ENCODE measurements at places on chromosomes 7 and 10.
A peak's percentile ranks its signal among the peaks of the same experiment; 100 is the strongest.

DNA sequence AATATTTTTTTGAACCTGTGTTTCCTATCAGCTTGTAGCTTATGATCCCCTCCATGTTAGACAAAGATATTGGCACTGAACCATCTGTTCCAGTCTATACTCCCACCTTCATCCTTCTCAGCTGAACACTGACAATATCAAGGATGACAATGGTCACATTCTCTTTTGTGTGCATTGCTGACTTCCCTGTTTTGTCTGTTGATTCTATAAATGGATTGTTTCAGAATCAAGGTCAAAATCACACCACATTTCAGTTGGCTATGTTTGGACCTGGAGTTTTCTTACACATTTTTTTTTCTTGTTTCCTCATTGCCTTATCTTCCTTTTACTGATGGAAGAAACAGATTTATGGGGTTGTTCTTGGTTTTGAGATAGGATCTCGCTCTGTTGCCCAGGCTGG lies 11.3 kb upstream of the SMURF1 start:
- no peak overlapping the region for H3K27ac ChIP-seq
- H3K36me3 ChIP-seq, result no peaks in the 10 kb centered on the region
- DNase-seq, result no peak
- H3K4me3 ChIP-seq, result no peak overlapping the region
- H3K4me1 ChIP-seq, result no peaks in the 10 kb centered on the region

GRCh38 chr10:127374074-127374680 lies 174.9 kb upstream of the NPS start:
- no peak overlapping the region for H3K27ac ChIP-seq
- H3K36me3 ChIP-seq, result no peaks in the 10 kb centered on the region
- no peaks in the 10 kb centered on the region for H3K27me3 ChIP-seq
- H3K4me1 ChIP-seq, result no peaks in the 10 kb centered on the region
- no peak overlapping the region for H3K4me3 ChIP-seq

DNA sequence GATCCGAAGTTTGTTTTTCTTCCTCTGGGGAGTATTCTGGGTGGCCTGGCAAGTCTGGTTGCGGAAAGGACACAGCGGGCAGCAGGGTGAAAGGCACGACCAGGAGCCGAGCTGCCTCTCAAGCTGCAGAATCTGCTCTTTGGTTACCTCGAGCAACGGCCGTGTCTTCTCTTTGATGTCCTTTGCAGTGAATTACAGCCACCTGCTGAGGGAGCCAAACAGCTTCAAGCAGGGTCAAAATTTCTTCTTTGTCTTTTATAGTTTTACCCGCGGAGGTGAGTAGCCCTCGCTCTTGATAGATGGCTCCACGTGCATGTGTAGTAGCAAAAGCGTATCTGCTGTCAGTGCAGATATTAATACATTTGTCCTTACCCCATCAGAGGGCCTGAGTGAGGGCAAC lies 177.3 kb upstream of the MBL2 start:
- DNase-seq, result peak; percentile 47
- no peaks in the 10 kb centered on the region for H3K4me1 ChIP-seq
- no peak overlapping the region for H3K4me3 ChIP-seq
- no peak overlapping the region for H3K27ac ChIP-seq
- no peaks in the 10 kb centered on the region for H3K36me3 ChIP-seq

DNA sequence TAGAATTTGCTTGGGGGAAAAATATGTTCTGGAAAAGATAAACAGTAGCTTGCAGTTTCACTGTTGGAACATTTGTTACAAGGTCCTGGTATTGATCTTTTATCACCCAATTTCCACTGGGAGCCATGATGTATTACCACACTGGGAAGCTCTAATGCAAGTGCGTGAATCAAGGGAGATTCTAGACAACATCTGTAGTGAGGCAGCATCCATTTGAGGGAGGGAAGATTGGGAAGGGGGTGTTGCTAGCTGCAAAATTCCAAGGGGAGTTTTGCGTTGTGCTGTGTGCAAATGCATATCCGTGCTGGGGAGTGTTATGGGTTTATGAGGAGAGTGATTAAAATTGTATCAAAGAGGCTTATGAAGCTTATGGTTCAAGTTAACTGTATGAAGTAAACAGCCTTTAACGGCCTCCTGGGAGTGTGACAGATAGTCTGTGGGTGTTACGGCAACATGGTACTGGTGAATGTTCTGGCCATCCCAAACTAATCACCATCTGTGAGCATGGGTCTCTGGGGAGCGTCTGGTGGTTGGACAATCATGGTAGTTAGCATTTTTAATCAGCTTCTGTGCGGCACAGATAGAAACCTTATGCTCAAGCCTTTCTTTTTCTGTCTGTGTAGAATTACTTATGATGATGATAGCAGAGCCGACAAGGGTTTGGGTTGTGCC lies 601.9 kb upstream of the GALNT17 start:
- H3K27ac ChIP-seq, result no peak overlapping the region
- no peak overlapping the region for H3K4me3 ChIP-seq
- peaks cover 10% of the 10 kb centered on the region for H3K36me3 ChIP-seq
- H3K4me1 ChIP-seq, result no peaks in the 10 kb centered on the region
- H3K27me3 ChIP-seq, result no peaks in the 10 kb centered on the region

DNA sequence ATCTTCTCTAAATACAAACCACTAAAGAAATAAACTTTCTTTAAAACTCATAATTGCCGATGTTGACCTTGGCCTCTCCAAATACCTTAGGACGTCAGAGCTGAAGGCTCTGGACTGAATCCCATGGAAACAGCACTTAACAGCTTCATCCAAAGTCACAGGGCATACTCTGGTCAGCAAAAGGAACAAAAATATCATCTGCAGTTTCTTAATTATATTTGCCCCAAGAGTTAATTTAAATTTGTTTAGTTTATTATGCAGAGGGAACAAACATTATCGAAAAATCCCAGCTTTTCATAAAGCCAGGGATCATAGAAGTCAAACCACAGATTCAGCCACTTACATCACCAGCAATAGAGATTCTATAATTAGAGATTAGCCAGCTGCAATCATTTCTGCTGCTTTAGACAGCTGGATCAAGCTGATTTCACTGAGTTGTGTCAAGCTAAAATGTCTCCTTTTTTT lies 20.5 kb upstream of the FAM13C start:
- H3K27ac ChIP-seq, result no peak overlapping the region
- H3K27me3 ChIP-seq, result no peaks in the 10 kb centered on the region
- H3K4me1 ChIP-seq, result no peaks in the 10 kb centered on the region

GRCh38 chr7:139061416-139061815 lies 25.6 kb upstream of the ZC3HAV1L start:
- H3K27ac ChIP-seq, result no peak overlapping the region
- H3K27me3 ChIP-seq, result no peaks in the 10 kb centered on the region
- H3K36me3 ChIP-seq, result peaks cover 97% of the 10 kb centered on the region
- H3K4me1 ChIP-seq, result no peaks in the 10 kb centered on the region
- DNase-seq, result no peak
- no peak overlapping the region for H3K4me3 ChIP-seq

GRCh38 chr7:133479456-133480065 lies 226.7 kb downstream of the EXOC4 start:
- H3K4me3 ChIP-seq, result no peak overlapping the region
- DNase-seq, result no peak
- H3K27ac ChIP-seq, result no peak overlapping the region

GRCh38 chr7:136964347-136964746 lies 95.9 kb downstream of the CHRM2 start:
- H3K36me3 ChIP-seq, result no peaks in the 10 kb centered on the region
- DNase-seq, result no peak
- H3K4me1 ChIP-seq, result no peaks in the 10 kb centered on the region
- H3K4me3 ChIP-seq, result no peak overlapping the region
- no peak overlapping the region for H3K27ac ChIP-seq

GRCh38 chr7:72453471-72453870 lies 41.3 kb upstream of the CALN1 start:
- H3K36me3 ChIP-seq, result no peaks in the 10 kb centered on the region
- no peak for DNase-seq
- H3K4me1 ChIP-seq, result no peaks in the 10 kb centered on the region
- H3K27me3 ChIP-seq, result no peaks in the 10 kb centered on the region
- H3K27ac ChIP-seq, result no peak overlapping the region

DNA sequence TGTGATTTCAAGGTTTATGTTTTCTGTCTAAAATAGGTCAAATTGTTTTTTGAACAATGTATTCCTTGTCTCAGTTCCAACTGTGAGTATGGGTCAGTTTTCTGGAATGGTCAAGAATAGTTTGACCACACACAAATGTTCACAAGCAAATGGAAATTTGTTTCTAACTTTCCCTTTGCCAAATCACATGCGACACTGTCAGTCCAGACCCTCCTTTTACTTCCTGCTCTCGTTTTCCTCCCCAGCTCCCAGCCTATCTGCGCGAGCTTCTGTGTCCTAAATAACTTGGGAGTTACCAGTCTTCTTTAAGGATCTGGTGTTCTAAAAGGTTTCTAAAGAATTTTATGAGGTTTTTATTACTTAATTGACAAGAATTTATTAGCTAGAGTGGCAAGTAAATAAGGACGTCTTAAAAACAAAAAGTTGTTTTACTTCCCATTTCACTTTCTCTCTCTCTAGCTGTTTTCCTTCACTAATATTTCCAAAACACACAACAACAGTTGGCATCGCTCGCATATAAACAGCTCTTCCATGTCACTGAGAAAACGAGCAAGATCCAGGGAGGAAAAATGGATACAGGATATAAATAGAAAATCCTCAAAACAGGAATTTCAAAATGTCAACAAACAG lies 266.1 kb upstream of the KLF6 start:
- H3K4me1 ChIP-seq, result peaks cover 5% of the 10 kb centered on the region
- H3K36me3 ChIP-seq, result no peaks in the 10 kb centered on the region
- no peak for DNase-seq
- no peaks in the 10 kb centered on the region for H3K27me3 ChIP-seq

- DNase-seq, result no peak
- H3K36me3 ChIP-seq, result no peaks in the 10 kb centered on the region
- H3K27ac ChIP-seq, result no peak overlapping the region
- no peaks in the 10 kb centered on the region for H3K27me3 ChIP-seq
- H3K4me3 ChIP-seq, result no peak overlapping the region
Observed at GRCh38 chr10:54137396-54137795, 663.6 kb downstream of the PCDH15 start.

GRCh38 chr7:20440472-20441105 lies 109.9 kb downstream of the ITGB8 start:
- no peak for DNase-seq
- no peak overlapping the region for H3K27ac ChIP-seq
- H3K36me3 ChIP-seq, result no peaks in the 10 kb centered on the region
- no peaks in the 10 kb centered on the region for H3K27me3 ChIP-seq
- H3K4me3 ChIP-seq, result no peak overlapping the region

DNA sequence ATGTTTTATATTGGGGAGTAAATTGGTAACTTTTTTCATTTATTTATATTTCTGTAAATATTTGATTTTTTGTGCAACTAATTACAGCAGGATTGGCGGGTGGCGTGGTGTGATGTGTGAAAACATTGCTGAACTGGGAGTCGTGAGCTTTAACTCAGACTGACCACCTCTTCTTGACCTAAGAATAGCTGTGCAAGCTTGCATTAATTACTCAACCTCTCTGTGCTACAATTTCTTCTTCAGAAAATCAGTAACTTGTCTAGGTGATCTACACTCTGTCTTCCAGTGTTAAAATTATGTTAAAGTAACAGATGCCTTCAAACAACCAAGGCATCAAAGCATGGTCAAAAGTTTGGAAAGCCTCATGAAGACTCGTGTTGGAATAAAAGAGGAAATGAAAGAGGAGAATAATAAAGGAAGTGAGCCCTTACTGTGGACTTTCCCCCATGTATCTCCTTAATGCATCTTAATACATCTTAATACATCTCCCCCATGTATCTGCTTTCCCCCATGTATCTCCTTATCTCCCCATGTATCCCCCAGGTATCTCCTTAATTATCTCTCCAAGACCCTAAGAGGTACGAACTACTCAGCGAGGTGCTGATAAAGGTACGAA lies 71.2 kb downstream of the SVIL start:
- DNase-seq, result no peak
- no peak overlapping the region for H3K4me3 ChIP-seq
- peaks cover 5% of the 10 kb centered on the region for H3K4me1 ChIP-seq
- peaks cover 13% of the 10 kb centered on the region for H3K36me3 ChIP-seq

GRCh38 chr7:51446356-51446755 lies 129.7 kb upstream of the COBL start:
- no peak for DNase-seq
- no peaks in the 10 kb centered on the region for H3K36me3 ChIP-seq
- no peaks in the 10 kb centered on the region for H3K4me1 ChIP-seq
- H3K27ac ChIP-seq, result no peak overlapping the region
- no peak overlapping the region for H3K4me3 ChIP-seq

DNA sequence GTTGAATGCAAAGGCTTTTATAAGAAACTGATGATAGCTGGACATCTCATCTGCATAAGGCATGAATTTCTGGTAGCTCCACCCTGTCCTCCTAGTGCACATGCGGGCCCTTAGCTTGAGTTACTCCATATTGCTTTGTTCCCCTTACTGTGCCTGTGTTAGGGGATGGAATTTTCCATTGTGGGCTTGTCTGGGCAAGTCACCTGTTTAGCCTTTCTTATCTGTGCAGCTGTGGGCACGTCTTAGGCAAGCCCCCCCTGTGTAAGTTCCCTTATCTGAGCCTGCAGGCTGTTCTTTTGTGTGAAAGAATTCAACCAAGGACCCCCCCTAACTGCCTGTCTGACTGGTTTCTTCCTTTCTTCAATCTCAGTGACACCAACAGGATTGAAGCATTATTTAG lies 14.5 kb upstream of the CROT start:
- no peak for DNase-seq
- no peak overlapping the region for H3K4me3 ChIP-seq
- H3K36me3 ChIP-seq, result peaks cover 52% of the 10 kb centered on the region
- H3K27ac ChIP-seq, result no peak overlapping the region
- no peaks in the 10 kb centered on the region for H3K4me1 ChIP-seq

- DNase-seq, result peak; percentile 87
- H3K27me3 ChIP-seq, result peaks cover 23% of the 10 kb centered on the region
- peak overlapping the region; percentile 88 for H3K4me3 ChIP-seq
- H3K36me3 ChIP-seq, result no peaks in the 10 kb centered on the region
- peak overlapping the region; percentile 90 for H3K27ac ChIP-seq
- peaks cover 6% of the 10 kb centered on the region for H3K4me1 ChIP-seq
Observed at GRCh38 chr10:112951359-112952281, 1.6 kb downstream of the TCF7L2 start.

DNA sequence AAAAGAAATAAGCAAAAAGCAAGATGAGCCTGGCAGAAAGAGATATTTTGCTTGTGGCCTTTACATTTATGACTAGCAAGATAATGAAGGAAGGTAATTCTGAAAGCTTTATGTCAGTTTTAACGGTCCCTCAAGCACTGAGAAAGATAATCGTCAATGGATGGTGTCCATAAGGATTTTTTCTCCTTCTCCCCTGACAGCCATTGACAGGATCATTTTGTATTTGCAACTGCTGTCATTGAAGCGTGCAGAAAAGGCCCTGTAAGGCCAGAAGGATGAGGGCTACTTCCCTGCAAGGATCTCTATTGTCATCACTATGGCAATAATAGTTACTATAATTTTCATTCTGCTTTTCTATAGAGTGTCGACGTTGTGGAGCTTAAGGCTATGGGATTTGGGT lies 994 bp upstream of the LRGUK start:
- no peaks in the 10 kb centered on the region for H3K36me3 ChIP-seq
- DNase-seq, result no peak
- peaks cover 12% of the 10 kb centered on the region for H3K4me1 ChIP-seq
- no peak overlapping the region for H3K27ac ChIP-seq
- no peak overlapping the region for H3K4me3 ChIP-seq

GRCh38 chr7:43121973-43122372 lies 9.5 kb downstream of the HECW1 start:
- no peaks in the 10 kb centered on the region for H3K4me1 ChIP-seq
- H3K36me3 ChIP-seq, result no peaks in the 10 kb centered on the region
- peaks cover 14% of the 10 kb centered on the region for H3K27me3 ChIP-seq
- no peak overlapping the region for H3K27ac ChIP-seq
- no peak overlapping the region for H3K4me3 ChIP-seq
